ENCODE measurements at places on chromosomes 3 and 15.

GRCh38 chr3:30135190-30135589 is 471.2 kb upstream of the TGFBR2 start:
- DNase-seq, result no peak

GRCh38 chr3:118938183-118938961 is 96.3 kb downstream of the IGSF11 start:
- no peak for DNase-seq

GRCh38 chr15:71323584-71323983 is 208.3 kb downstream of the THSD4 start:
- DNase-seq, result no peak

GRCh38 chr15:98900356-98900755 is 107.2 kb downstream of the PGPEP1L start:
- DNase-seq, result no peak

DNA sequence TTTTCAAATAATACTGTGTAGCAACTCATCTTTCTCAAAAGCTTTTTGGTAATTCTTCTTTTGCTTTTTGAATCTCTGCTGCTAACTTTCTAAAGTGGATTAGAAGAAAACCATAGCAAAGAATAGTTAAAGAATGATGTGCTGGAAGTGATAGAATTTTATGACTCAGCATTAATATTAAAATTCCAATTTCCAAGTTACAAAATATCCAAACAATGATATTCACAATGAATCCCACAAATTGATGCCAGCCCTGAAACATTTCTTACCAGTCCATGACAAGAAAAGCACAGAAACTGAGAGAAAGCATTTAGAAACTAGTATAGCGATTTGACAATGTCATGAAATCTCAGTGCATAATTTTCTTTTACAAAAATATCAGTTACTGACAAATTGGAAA is 482.2 kb downstream of the RBMS3 start:
- DNase-seq, result no peak

GRCh38 chr15:82139823-82140268 is 94.0 kb upstream of the MEX3B start:
- DNase-seq, result peak; percentile 54

DNA sequence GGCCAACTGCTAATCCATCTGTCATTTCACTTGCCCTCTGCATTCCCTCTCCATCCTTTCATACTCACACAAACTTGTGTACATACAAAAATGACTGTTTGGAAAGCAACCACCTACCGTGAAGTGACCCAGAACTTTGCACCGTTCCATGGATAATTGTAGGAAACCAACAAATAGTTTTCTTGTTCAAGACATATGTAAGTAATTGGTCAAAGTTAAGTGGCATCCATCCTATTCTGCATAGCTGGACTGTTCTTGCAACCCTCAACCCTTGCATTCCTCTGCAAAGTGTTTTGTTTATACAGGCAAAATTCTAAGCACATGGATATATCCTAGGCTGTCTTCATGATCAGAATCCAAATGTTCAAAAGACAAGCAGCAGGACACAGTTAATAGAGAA is 592.5 kb downstream of the MECOM start:
- no peak for DNase-seq

DNA sequence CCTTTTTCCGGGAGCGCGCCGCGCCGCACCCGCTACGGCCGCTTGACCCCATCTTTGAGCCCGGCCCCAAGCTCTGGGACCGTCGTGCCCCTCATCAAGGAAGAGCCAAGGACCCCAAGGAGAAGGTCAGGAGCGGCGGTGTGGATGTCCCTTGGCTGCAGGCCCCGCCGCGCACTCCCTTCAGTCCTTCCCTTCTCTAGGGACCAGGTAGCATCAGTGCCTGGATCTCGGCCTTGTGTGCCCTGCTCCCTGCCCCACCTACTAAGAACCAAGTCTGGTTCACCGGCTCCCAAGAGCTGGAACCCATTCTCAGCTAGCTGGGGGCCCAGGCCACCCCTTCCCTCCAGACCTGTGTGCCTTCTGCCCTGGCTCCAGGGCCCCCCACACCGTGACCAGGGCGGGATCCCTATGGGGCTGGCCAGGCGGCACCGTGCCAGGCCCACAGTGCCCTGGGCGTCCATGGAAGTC is 69.3 kb upstream of the CGNL1 start:
- DNase-seq, result no peak

- DNase-seq, result no peak
Measured at GRCh38 chr15:98513428-98513986, 134.8 kb upstream of the IGF1R start.

DNA sequence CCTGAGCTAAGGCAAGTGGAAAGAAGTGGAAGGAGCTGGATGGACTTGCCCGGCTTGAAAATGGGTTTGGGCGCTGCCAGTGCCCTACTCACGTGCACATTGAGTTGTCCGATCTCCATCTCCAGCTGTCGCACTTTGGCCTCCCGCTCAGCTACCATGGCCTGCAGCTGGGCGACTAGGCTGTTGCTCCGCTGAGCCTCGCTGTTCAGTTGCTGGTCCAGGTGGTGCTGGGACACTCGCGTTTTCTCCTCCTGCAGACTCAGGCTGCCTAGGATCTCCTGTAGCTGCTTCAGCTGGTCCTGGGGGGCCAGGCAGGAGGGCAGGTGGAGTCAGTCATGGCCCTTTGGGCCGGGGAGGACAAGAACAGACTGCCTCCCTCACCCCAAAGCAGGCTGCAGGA is 33.0 kb upstream of the HHATL start:
- DNase-seq, result no peak

GRCh38 chr15:58294681-58295254 is 137.0 kb upstream of the LIPC start:
- DNase-seq, result no peak

- peak; percentile 35 for DNase-seq
Measured at GRCh38 chr3:143840636-143841035, 7.6 kb downstream of the SLC9A9 start.

DNA sequence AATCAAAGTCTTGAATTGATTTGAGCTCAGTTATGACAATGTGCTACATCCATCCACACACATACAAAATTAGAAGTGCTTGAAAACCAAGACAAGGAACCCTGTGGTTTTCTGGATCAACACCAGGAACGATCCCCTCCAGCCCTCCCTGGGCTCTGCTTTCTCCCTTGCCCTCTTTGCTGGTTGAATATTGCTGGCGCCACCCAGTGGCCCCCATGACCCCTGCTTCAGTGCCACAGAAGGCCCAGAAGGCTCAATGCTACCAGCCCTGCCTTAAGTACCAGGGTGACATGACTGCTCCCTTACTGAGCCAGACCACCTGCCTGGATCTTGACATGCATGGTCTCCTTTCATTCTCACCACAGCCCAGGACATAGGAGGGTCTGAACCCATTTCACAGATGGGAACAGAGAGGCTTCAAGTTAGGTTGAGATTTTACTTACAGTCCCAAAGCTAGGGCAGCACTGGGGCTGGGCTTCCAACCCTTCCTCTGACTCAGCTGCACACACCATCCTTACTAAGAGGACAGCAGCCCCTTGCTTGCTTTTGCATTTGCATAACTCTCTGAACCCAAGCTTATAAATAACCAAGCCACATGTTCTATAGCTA is 15.0 kb downstream of the IL12A start:
- peak; percentile 71 for DNase-seq

DNA sequence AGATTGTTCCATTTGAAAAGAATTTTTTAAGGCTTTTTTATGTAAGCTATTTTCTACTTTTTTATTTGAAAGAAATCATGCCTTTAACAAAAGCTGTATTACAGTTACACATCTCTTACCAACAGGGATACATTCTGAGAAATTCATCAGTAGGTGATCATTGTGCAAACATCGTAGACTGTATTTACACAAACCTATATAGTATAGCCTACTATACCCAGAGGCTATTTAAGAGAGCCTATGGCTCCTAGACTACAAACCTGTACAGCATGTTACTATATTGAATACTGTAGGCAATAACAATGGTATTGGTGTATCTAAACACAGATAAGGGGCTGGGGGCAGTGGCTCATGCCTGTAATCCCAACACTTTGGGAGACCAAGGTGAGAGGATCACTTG is 43.1 kb downstream of the PEAK1 start:
- no peak for DNase-seq

GRCh38 chr15:93029214-93029835 is 59.7 kb downstream of the RGMA start:
- peak; percentile 33 for DNase-seq

DNA sequence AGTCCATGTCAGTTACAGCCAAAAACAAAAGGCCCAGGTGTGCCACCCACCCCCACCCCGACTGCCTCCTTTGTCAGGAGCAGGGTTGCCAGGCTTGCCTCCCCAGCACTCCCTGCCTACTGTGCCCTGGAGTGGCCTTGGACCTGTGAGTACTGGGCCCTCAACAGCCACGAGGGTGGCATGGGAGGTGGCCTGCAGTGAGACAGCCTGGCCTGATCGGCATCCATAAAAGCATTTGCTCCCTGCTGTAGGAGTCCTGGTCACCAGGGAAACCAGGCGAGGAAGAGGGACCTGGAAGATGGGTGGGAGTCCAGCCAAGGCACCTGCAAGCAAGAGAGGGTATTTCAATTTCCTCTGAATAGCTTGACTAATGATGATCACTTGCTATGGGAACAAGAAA is 56.4 kb upstream of the KCNMB2 start:
- no peak for DNase-seq

DNA sequence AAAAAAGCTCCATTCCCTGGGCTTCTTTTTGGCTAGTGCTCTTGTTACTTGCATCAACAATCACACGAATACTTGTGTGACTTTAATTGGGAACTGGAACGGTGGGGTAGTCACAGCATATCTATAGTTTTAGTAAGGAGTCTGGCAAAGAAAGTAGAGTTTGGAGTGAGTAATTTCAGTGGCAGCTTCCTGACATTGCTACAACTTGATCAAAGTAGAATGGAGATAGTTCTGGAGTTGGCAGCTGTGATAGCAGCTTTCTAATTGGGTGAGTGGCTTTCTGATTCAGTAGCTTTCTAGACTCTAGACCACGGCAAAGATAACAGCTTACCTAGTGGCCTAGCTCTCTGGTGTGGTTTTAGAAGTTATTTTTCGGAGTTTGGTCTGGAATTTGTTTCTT is 475.0 kb downstream of the TUSC7 start:
- no peak for DNase-seq

DNA sequence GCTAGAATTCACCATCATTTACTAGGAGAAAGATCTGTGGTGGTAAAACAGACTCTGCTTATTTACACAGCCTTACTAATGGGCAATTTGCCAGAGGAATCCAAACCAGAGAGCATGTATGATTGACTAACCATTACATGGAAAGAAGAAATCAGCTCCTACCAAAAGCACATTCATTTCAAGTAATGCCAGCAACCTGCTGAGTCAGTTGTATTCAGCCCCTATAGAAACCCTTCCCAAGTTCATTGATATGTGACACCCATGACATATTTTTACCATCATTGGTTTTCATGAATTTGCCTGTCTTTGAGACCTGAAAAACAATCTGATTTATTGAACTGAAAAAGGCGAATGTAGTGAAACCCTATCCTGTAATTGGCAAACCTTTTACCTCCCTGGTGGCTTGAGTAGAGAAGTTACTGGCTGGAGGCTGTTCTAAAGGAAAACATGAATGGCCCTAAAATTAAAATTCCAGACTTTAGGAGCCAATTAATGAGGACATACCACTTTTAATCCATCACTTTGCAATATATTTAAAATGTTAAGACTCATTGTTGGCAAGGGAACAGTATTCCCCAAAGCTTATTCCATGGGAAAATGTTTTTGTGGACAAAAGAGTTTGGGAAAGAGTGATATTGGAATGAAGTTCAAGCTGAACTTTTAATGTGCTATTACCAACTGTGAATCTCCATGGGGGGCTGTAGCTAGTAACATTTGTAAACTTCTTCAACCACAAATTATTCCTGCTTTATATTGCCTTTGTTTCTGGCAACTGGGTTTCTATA is 542.9 kb downstream of the FHIT start:
- DNase-seq, result no peak

DNA sequence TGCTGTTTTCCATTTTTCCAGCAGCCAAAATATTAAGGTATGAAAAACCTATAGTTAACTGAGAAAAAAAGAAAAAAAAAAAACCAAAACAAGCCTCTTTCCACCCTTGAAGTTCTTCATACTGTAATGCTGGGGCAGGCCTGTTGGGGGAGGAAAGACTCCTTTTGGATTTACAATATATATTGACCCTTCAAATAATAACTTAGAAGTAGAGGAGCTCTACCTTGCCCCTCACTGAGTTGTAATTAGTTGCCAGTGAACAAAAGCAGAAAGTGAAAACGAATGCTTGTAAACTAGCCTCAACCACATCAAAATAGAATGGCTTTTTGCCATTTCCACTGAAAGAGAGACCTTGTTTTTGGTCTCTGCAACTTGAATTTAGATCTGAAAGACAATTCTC is 326.6 kb downstream of the NR2F2 start:
- DNase-seq, result no peak

- DNase-seq, result peak; percentile 26
Measured at GRCh38 chr15:41256577-41257038, 25.5 kb downstream of the CHP1 start.

DNA sequence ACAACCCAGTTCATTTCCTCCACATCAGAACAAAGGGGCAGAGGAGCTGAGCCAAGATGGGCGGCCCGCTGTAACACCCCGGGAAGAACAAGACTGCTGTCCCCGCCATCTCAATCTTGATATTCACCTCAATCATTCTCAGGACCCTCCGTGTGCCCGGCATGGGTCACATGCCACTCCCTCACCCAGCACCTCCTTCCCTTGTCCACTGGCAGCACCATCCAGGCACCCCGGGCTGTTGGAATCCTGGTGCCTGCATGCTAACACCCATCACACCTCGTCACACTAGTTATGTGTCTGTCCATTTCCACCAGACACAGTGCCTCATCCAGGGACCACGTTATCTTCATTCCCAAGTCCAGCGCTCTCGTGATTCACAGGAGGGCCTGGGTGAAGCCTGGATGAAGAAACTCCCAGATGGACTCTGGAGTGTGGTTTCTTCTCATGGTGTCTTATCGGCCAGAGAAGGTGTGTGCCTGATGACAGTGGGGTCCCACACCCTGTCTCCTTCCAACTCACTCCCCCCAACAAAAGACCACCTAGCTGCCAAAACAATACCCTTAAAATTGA is 16.7 kb downstream of the MEGF11 start:
- no peak for DNase-seq

DNA sequence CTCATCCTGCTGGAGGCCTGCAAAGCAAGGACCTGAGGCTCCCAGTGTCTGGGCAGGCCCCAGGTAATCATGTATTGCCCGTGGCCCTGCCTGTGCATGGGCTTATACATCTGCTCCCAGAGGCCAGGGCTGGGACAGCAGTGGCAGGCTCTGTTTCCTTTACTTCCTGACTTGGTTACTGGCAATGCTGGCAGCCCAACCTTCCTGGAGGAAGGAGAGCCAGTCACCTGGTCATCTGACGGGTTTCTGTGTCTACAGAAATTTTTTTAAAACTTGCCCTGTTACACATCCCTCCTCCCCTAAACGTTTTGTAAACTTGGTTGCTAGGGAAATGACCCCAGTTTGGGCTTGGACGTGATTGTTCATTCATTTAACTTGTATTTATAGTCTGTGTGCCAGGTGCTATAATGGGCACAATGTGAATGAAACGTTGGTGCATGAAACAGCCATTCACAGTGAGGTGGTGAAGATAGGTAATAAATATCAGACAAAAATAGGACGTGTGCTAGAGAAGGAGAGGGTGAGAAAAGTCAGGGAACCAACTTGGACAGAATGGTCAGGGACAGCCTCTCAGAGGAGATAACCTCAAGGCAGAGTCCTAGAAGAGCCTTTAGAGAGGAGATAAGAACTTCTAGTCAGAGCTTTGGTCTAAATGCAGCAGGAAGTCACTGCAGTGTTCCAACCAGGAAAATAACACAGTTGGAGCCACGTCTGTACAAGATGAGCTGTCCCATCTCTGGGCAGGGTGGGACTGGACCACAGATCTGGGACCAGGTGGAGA is 14.1 kb downstream of the TEX264 start:
- DNase-seq, result no peak

Data from suppressor macrophage treated with lipopolysaccharide for 4 hours (primary cell).